ENCODE measurements at places on chromosomes 4 and X.
A peak's percentile ranks its signal among the peaks of the same experiment; 100 is the strongest.

GRCh38 chr4:168674077-168674747, 177.4 kb downstream of the PALLD start:
- no peak overlapping the region for H3K27ac ChIP-seq
- no peak for DNase-seq
- no peaks in the 10 kb centered on the region for H3K27me3 ChIP-seq
- H3K4me1 ChIP-seq, result no peaks in the 10 kb centered on the region
- H3K36me3 ChIP-seq, result peaks cover 6% of the 10 kb centered on the region
- H3K4me3 ChIP-seq, result no peak overlapping the region

DNA sequence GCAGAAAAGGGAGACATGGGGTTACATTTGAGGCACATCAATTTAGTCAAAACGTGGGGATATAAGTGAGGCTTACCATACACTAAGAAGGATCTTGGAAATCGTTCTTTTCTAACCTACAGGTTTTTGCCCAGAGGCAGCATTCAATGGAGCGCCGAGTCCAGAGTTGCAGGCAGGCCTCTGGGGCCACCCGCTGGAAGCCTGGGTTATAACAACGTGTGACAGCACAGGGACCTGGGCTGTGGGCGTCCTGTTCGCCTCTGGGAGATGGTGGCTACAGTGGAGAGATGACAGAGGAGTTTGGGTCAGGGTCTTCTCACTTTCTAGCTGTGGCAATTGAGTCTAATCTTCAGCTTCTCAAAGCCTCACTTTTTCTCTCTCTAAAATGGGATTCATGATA, 53.9 kb downstream of the ENPP6 start:
- H3K4me1 ChIP-seq, result peaks cover 8% of the 10 kb centered on the region
- no peak overlapping the region for H3K27ac ChIP-seq

DNA sequence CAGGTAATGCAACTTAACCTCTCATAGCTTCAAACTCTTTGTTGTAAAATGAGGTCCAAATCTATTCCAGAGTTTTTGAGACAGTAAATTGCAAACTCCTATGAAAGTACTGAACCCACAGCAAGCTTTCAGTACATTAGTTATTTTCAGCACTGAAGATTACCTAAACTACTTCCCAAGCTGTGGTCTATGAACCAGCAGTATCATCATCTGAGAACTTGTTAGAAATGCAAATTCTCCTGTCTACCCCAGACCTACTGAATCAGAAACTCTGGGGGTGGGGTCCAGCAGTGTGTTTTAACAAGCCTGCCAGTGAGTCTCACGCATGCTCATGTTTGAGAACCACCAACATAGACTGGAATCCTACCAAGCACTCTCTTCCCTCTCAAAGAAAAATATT, 5.7 kb upstream of the CASP6 start:
- H3K27me3 ChIP-seq, result no peaks in the 10 kb centered on the region
- H3K4me3 ChIP-seq, result no peak overlapping the region
- no peak overlapping the region for H3K27ac ChIP-seq
- no peaks in the 10 kb centered on the region for H3K4me1 ChIP-seq

- H3K27me3 ChIP-seq, result no peaks in the 10 kb centered on the region
- DNase-seq, result no peak
- H3K4me1 ChIP-seq, result peaks cover 27% of the 10 kb centered on the region
- H3K27ac ChIP-seq, result no peak overlapping the region
These were observed 10.9 kb downstream of the PPP2R2C start for GRCh38 chr4:6461301-6462165.

GRCh38 chr4:78592088-78592783, 40.7 kb downstream of the ANXA3 start:
- H3K27me3 ChIP-seq, result no peaks in the 10 kb centered on the region
- DNase-seq, result no peak
- no peaks in the 10 kb centered on the region for H3K4me1 ChIP-seq
- no peaks in the 10 kb centered on the region for H3K36me3 ChIP-seq

GRCh38 chr4:7938609-7939376, 868 bp downstream of the AFAP1 start:
- H3K4me1 ChIP-seq, result peaks cover 17% of the 10 kb centered on the region
- DNase-seq, result peak; percentile 66
- H3K27me3 ChIP-seq, result no peaks in the 10 kb centered on the region
- peak overlapping the region; percentile 69 for H3K27ac ChIP-seq
- H3K36me3 ChIP-seq, result peaks cover 1% of the 10 kb centered on the region
- H3K4me3 ChIP-seq, result peak overlapping the region; percentile 77

DNA sequence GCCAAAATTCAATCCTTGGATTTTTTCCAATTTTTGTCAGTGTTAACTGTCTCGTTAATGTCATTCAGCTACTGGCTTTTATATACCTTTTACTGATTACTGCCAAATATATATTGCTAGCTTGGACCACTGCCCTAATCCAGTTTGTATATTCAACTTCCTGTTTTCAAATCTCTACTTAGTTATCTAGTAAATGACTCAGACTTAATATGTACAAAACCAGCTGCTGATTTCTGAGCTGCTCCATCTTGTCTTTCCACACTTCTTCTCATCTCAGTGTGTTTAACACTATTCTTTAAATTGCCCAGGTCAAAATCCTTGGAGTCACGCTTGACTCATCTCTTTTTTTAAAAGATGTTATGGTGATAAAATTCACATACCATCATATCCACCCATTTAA, 1196.7 kb downstream of the RAPGEF2 start:
- no peak for DNase-seq
- H3K36me3 ChIP-seq, result no peaks in the 10 kb centered on the region
- H3K4me3 ChIP-seq, result no peak overlapping the region
- no peaks in the 10 kb centered on the region for H3K4me1 ChIP-seq
- H3K27me3 ChIP-seq, result no peaks in the 10 kb centered on the region

DNA sequence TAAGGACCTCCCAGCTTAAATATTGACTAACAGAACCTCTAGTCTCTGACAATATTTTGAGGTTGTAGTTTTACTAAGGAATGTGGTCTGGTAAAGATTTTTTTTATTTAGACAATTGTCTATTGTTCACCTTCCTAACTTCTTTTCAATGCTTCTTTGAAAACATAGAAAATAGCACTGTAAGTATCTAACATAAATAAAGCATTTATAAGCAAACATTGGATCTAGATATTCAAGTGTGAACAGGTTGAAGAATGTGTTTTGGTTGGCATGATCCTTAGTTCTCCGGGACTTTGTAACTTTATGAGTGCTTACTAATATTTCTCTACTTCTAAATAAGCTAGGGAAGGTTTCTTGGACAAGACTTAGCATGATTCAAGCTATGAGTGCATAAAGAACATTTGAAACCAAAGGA, 285.4 kb upstream of the ARSJ start:
- H3K4me1 ChIP-seq, result no peaks in the 10 kb centered on the region
- no peak overlapping the region for H3K4me3 ChIP-seq
- no peaks in the 10 kb centered on the region for H3K27me3 ChIP-seq
- DNase-seq, result no peak
- no peaks in the 10 kb centered on the region for H3K36me3 ChIP-seq
- H3K27ac ChIP-seq, result no peak overlapping the region

DNA sequence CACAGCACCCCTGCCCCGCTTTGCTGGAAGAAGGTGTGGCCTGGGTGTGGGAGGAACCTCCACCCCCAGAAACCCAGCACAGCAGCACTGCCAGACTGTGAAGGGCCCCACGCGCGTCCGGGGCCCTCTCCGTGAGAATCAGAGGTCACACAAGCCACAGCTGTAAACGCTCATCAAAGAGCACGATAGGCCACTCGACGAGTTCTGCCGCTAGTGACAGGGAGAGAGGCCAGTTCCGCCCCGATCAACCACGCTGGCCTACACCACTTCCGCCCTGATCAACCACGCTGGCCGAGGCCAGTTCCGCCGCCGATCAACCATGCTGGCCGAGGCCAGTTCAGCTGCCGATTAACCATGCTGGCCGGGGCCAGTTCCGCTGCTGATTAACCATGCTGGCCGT, 25.9 kb upstream of the ADRA2C start:
- peaks cover 10% of the 10 kb centered on the region for H3K4me1 ChIP-seq
- no peak for DNase-seq
- H3K27ac ChIP-seq, result no peak overlapping the region
- no peak overlapping the region for H3K4me3 ChIP-seq

DNA sequence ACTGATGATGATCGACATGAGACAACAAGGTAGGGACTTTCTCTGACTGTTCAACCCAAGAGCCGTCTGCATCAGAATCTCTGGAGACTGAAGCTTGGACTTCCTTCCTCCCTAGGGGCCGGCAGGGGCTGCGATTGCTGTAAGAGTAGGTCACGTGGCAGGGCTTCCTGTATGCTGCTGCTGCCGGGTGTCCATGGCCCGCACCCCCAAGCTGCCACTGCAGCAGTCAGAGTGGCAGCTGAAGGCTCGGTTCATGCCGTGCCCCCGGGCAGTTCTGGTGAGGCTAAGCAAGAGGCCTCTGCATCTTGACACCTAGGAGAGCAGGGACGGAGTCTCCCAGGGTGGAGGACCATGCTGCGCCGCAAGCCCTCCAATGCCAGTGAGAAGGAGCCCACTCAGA, at the start of gene SASH3:
Gene SASH3 (plus strand): TSS at position 203 of the 400 bp plus-strand sequence. CDS start 149 bp downstream, at position 352.
- no peaks in the 10 kb centered on the region for H3K36me3 ChIP-seq
- no peak within 1 kb of the TSS for H3K27ac ChIP-seq
- peaks cover 20% of the 10 kb centered on the region for H3K4me1 ChIP-seq
- H3K27me3 ChIP-seq, result no peaks in the 10 kb centered on the region
- no peak within 1 kb of the TSS for H3K4me3 ChIP-seq

DNA sequence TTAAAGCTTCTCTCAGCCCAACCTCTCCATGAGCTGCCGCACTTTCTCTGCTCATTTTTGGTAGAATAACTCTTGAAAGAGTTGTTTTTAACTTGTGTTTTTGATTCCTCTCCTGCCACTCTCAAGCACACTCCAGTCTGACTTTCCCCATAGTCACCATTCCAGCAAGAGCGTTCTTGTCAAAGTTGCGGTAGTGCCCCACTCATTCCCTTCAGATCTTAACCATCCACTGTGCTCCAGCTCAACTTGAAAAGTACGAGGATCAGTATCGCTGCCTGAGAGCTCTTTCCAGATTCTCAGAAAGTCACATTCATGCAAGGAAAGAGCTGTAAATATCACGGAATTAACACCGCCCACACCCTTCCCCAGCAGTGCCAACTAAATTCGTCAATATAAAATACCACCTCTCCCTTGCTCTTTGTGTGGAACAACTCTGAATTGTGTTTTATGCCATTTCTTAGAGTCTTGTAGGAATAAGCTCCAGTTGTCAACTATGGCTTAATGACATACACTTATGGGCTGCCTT, 59.7 kb upstream of the IL15 start:
- no peaks in the 10 kb centered on the region for H3K27me3 ChIP-seq
- no peak overlapping the region for H3K4me3 ChIP-seq
- H3K36me3 ChIP-seq, result no peaks in the 10 kb centered on the region

DNA sequence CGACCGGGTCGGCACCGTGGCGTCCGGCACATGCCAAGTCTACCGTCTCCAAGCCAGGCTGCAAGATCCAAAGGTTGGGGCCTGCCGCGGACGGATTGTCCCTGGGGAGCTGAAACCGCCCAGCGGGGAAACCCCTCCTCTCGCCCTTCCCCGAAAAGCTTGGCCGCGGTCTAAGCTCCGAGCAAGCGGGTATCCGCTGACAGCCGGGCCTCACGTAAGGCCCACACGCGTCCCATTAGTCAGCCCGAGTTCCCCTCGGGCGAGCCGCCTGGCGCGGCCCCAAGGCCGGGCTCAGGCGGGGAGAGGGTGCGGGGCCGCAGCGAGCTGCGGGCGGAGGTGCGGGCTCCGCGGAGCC, 6.8 kb upstream of the BCOR start:
- peaks cover 3% of the 10 kb centered on the region for H3K36me3 ChIP-seq
- DNase-seq, result no peak
- no peak overlapping the region for H3K27ac ChIP-seq
- peaks cover 52% of the 10 kb centered on the region for H3K27me3 ChIP-seq

DNA sequence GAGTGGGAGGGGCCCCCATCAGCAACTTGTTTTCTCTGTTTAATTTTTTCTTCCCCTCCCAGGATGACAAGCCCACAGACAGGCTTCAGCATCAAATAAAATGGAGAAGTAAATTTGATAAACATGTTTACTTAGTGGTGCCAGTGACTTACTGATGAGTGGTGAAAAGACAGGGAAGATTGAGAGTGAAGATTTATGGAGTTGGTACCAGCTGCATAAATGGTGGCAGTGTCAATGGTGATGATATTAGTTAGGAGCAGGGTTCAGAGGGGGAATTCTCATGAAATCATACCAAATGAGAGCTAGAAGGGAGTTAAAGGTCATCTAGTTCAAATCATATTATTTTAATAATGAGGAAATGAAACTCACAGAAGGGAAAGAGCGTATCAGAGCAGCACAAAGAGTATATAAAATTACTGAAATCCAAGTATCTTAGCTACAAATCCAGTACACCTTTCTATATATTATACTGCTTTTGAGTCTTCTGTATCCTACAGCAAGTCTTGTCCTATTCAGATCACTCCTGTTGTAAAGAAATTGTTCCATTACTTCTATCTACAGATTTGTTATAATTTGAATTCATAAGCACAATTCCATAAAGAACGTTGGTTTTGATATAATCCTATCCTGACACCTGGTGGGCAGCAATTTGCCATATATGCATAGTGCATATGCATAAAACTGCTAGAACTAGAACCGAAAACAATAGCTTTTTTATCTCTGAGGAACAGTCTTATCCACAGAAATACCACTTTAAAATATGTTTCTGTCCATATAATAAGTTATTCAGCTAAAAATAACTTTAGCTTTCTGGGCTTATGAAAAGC, 5.0 kb downstream of the P2RY10 start:
- H3K27ac ChIP-seq, result no peak overlapping the region
- H3K27me3 ChIP-seq, result no peaks in the 10 kb centered on the region
- no peaks in the 10 kb centered on the region for H3K36me3 ChIP-seq
- DNase-seq, result peak; percentile 15

GRCh38 chr4:6658209-6658595, 17.7 kb downstream of the MRFAP1 start:
- peaks cover 30% of the 10 kb centered on the region for H3K27me3 ChIP-seq
- no peak for DNase-seq
- H3K27ac ChIP-seq, result no peak overlapping the region

DNA sequence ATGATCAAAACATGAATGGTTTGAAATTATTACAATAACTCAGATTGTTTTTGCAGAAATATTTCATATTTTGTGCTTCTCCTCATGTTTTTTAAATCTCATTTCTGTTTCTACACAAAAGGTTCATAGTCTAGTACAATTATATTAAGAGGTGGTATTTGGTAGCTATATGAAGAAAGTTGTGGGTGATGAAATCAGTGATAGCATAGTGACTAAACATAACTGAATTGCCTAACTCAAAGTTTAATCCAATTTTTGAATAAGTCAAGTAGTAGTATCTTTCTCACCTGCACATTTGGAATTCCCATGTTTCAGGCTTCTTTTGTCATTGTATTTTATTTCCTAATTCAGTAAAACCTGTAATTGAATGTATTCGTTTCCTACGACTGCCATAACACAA, 648.7 kb downstream of the GRID2 start:
- no peaks in the 10 kb centered on the region for H3K27me3 ChIP-seq
- H3K4me1 ChIP-seq, result no peaks in the 10 kb centered on the region
- H3K36me3 ChIP-seq, result no peaks in the 10 kb centered on the region
- no peak overlapping the region for H3K4me3 ChIP-seq
- DNase-seq, result no peak
- H3K27ac ChIP-seq, result no peak overlapping the region

GRCh38 chr4:23805450-23805851, 84.4 kb downstream of the PPARGC1A start:
- H3K4me1 ChIP-seq, result no peaks in the 10 kb centered on the region
- H3K4me3 ChIP-seq, result no peak overlapping the region
- H3K27ac ChIP-seq, result no peak overlapping the region
- no peak for DNase-seq

Data from spinal cord (tissue), 10 donors.